ENCODE measurements at places on chromosomes 2 and 18. TPM values are rescaled to one million over a fixed set of nuclear protein-coding genes. Genes with fewer than 3 reads are reported as not detected.

GRCh38 chr2:37543999-37544557 lies 127.4 kb downstream of the CDC42EP3 start:
- no peaks in the 10 kb centered on the region for H3K4me1 ChIP-seq
- no peak overlapping the region for H3K4me3 ChIP-seq
- H3K27me3 ChIP-seq = no peaks in the 10 kb centered on the region
- no peak for DNase-seq
- H3K36me3 ChIP-seq = no peaks in the 10 kb centered on the region

DNA sequence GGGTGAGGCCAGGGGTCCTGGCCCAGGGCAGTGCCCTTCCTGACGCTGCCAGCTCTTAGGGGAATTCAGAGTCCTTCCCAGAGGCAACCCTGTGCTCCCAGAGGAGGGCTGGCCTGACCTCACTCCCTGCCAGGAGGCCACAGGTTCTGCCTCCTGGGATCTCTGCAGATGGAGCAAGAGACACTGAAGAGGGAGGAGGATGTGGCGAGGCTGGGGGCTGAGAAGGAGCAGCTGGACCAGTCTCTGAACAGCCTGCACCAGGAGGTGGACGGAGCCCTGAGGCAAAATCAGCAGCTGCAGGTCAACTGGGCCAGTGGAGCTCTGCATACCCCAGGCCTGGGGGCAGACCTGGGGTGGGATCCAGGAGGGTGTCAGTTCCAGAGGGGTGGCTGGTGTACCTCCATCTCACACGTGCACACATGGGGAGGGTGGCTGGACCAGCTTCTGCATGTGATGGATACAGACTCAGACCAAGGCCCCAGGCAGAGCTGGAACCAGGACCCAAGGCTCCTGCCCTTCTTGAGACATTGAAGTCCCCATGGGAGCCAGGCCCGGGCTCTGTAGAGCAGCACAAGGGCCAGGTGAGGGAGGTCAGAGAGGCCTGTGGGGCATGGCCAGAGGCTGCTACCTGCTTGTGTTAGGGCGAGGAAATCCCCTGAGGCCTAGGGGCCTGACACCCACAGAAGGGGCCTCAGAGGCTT lies 9.7 kb upstream of the SNED1 start:
- DNase-seq = peak; percentile 54
- H3K27me3 ChIP-seq = no peaks in the 10 kb centered on the region
- no peak overlapping the region for H3K27ac ChIP-seq
- H3K36me3 ChIP-seq = no peaks in the 10 kb centered on the region

GRCh38 chr2:134225173-134225572 lies 28.7 kb upstream of the MGAT5 start:
- H3K27me3 ChIP-seq = no peaks in the 10 kb centered on the region
- no peak overlapping the region for H3K4me3 ChIP-seq
- no peaks in the 10 kb centered on the region for H3K4me1 ChIP-seq
- no peak for DNase-seq

DNA sequence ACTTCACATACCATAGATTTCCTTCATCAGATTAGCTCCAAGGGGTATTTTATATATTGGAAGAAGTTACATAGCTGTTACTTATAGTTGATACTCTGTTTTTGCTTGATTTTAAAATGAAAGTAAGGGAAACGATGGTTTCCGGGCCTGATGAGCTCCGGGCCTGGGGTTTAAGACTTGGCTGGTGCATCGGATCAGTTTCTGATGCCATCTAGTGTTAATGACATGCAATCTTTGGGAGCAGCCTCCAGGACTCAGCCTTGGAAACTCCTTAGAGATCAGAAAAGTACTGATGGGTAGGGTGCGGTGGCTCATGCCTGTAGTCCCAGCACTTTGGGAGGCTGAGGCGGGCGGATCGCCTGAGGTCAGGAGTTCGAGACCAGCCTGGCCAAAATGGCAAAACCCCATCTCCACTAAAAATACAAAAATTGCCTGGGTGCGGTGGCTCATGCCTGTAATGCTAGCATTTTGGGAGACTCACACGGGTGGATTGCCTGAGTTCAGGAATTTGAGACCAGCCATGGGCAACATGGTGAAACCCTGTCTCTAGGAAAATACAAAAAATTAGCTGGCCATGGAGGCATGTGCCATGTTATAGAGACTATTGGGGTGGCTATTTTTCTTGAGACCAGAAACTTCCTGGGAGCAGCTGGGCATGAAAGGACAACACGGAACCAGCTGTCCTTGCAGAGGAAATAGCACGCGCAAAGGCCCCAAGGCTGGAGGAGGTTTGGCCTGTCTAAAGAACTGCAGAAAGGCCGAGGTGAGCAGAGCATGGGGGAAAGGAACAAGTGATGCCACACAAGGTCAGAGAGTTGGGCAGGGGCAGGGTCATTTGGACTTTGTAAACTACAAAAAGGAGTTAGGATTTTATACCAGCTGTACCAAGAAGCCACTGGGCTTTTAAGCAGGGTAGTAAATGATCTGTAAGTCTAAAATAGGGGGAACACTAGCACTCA lies 46.9 kb upstream of the CNOT11 start:
- DNase-seq = peak; percentile 81
- H3K4me3 ChIP-seq = peak overlapping the region; percentile 32
- no peak overlapping the region for H3K27ac ChIP-seq
- no peaks in the 10 kb centered on the region for H3K36me3 ChIP-seq

DNA sequence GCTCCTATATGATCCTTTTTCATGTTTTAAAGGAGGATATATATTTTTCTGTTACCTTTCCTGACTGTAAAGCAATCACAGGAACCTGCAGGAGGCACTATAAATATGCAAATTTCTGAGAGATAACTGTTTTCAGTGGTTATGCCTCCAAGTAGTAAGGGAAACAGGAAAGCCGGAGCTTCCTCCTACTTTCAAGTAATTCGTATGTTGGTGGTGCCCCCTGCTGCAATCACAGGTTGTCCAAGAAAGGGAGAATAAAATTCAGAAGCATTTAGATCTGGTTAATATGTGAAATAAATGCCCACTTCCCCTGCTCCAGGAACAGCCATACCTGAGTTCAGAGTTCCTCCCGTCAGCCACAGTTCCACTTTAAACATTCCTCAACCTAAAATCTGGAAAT lies 12.0 kb upstream of the BCL11A start:
- H3K27me3 ChIP-seq = peaks cover 4% of the 10 kb centered on the region
- no peaks in the 10 kb centered on the region for H3K36me3 ChIP-seq
- H3K4me1 ChIP-seq = peaks cover 11% of the 10 kb centered on the region
- DNase-seq = no peak

- H3K27ac ChIP-seq = peak overlapping the region; percentile 98
- H3K27me3 ChIP-seq = no peaks in the 10 kb centered on the region
- H3K4me3 ChIP-seq = no peak overlapping the region
These were observed 137.6 kb downstream of the TNS1 start for GRCh38 chr2:217864963-217865772.

GRCh38 chr2:239827523-239827890 lies 197.6 kb downstream of the NDUFA10 start:
- H3K4me3 ChIP-seq = no peak overlapping the region
- no peak overlapping the region for H3K27ac ChIP-seq
- H3K27me3 ChIP-seq = no peaks in the 10 kb centered on the region
- peaks cover 32% of the 10 kb centered on the region for H3K4me1 ChIP-seq
- DNase-seq = peak; percentile 43

DNA sequence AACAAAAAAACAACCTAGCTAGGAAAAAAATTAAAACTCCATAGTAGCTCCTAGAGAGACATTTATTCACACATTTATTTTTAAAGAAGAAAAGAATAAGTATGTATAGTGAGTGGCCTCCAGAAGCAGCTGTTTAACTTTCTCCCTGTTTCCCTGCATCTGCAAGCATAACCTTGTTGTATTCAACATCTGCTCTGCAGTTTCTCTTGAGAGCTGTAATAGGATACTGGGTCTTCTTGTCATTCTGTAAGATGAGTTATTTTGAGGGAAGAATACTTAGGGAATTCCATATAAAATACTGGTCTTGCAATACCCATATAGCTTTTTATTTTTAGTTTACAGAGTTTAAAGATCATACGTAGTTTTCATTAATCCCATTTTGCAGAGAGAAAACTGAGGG lies 246.6 kb downstream of the LRRTM1 start:
- H3K27me3 ChIP-seq = no peaks in the 10 kb centered on the region
- no peak overlapping the region for H3K4me3 ChIP-seq
- no peak overlapping the region for H3K27ac ChIP-seq
- DNase-seq = no peak

DNA sequence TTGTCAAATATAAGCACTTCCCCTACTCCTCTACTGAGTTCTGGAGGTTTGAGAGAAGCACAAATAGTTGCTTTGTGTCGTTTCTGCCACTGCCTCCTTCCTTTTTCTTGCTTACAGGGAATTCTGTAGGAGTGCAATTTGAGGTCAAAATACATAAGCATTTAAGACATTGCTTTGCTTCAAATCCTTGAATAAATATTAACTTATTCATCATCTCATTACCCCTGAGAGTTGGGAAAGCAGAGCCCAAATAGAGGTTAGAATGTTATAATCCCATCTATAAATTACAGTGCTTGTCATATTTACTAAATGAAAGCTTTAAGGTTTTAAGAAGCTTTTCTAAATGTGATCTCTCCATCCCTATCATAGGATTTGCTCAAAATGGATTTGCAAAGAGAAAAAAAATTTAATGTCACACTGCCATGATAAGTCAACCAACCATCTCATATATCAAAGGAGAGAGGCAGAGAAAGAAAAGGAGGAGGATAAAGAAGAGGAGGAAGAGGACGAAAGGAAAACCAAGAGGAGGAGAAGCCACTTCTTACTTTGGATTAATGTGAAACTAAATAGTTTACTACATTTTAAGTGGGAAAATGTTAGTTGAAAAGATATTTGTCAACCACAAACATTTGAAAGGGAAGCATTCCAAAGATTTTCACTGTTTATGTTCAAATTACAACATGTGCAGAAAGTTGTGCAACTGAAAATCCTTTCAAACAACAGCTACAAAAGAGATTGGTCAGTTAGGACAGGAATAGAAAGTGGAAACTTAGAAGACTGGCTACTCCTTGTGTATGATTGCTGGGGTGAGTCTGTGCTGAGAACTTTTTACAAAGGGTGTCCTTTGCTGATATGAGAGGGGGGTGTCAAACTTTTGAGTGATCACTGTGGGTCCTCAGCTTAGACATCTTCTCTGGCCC lies 277.3 kb upstream of the FN1 start:
- no peaks in the 10 kb centered on the region for H3K36me3 ChIP-seq
- no peak for DNase-seq
- H3K4me3 ChIP-seq = no peak overlapping the region
- H3K27me3 ChIP-seq = no peaks in the 10 kb centered on the region
- H3K27ac ChIP-seq = peak overlapping the region; percentile 81

Gene SLC40A1
- 280 TPM for polyA plus RNA-seq

Gene CNGA3
- 0.47 TPM for polyA plus RNA-seq

Gene ALLC
- polyA plus RNA-seq = not detected

Gene DES
- polyA plus RNA-seq = 35.1 TPM

Data from sigmoid colon (tissue), 7 donors.